WTC11 (cell line): ENCODE measurements at places on chromosomes 5 and 9. TPM values are rescaled to one million over a fixed set of nuclear protein-coding genes. Genes with fewer than 3 reads are reported as not detected.

Gene NTRK2
- 0.02 to 0.05 TPM (median 0.05 TPM) in 3 replicates for total RNA-seq

Gene RNF224
- total RNA-seq, result 0.32 to 0.59 TPM (median 0.41 TPM) in 3 replicates

DNA sequence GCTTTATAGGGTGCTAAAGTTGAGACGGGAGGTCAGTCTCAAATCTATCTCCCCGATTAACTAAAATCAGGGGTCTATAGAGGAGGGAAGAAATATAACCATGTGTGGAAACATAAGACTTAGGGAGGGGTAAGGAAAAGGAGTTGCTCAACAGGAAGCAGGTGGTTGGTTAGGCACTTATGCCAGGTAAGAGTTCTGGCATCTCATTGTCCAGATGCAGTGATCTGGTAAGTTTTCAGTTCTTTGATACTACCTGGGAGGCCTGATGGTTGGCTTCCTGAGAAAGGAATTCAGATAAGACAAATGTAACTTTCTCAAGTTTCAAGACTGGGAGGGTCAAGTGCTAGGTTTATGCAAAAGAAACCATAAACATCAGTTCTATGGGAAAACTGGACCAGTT is 47.7 kb downstream of the CERT1 start:
- no peaks in the 10 kb centered on the region for H3K27me3 ChIP-seq
- H3K27ac ChIP-seq, result peak overlapping the region; percentile 73
- peaks cover 12% of the 10 kb centered on the region for H3K36me3 ChIP-seq

DNA sequence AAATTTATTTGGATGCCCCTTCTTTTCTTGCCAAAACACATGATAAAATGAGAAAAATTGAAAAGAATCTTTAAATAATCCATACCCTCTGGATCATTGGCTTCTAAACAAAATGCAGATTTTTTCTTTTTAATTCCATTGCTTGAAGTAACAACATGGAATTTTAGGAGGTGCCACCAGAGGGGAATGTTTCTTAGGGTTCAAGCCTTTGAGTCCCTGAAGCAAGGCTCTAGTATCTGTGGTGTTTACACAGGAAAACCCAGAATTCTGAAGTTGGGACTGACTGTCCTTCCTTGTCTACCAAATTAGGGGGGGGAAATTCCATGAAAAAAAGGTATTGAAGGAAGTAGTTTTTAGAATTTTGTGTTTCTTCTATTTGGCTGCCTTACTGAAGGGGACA is 69.4 kb downstream of the LMNB1 start:
- no peak for DNase-seq
- peaks cover 73% of the 10 kb centered on the region for H3K4me1 ChIP-seq

GRCh38 chr5:168120401-168121137 is 170.9 kb upstream of the WWC1 start:
- H3K4me3 ChIP-seq, result no peak overlapping the region
- peaks cover 25% of the 10 kb centered on the region for H3K4me1 ChIP-seq
- no peaks in the 10 kb centered on the region for H3K36me3 ChIP-seq
- no peak for DNase-seq

DNA sequence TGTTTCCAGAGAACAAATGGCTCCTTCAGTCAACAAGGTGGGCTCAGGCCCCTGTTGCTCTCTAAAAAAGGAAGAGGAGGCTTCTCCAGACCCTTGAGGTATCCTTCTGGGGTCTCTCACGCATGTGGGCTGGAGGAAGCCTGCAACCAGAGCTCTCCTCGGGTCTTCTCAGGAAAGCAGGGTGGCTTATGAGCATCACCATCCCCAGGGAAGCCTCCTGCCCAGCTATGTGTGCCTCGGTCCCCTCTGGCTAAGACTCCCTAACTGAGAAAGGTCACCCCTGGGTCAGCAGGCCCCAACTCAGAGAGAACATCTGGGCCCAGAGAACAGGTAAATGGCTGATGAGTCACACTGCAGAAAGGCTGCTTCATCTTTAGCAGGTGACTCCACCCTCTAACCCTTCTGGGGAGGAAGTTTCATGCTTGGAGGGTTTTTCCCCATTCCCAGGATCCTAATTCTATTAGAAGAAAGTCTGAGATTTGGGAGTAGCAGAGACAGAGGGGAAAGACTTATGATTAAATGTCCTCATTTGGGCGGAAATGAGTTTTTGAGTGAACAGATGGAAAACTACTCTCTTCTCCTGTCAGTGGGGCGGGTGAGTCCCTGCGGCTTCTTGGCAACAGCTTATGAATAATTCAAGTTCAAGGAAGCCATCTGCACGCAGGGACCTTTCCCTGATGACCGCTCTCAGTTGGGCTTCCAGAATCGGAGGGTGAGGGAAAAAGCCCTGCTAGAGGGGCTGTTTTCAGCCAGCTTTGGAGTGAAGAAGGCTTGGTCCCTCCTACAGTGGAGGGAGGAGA is 41.9 kb downstream of the TGFBI start:
- H3K4me1 ChIP-seq, result peaks cover 13% of the 10 kb centered on the region
- no peak overlapping the region for H3K27ac ChIP-seq
- no peak for DNase-seq
- peaks cover 2% of the 10 kb centered on the region; the same call in 1 of the 2 replicates for H3K27me3 ChIP-seq
- H3K4me3 ChIP-seq, result no peak overlapping the region

DNA sequence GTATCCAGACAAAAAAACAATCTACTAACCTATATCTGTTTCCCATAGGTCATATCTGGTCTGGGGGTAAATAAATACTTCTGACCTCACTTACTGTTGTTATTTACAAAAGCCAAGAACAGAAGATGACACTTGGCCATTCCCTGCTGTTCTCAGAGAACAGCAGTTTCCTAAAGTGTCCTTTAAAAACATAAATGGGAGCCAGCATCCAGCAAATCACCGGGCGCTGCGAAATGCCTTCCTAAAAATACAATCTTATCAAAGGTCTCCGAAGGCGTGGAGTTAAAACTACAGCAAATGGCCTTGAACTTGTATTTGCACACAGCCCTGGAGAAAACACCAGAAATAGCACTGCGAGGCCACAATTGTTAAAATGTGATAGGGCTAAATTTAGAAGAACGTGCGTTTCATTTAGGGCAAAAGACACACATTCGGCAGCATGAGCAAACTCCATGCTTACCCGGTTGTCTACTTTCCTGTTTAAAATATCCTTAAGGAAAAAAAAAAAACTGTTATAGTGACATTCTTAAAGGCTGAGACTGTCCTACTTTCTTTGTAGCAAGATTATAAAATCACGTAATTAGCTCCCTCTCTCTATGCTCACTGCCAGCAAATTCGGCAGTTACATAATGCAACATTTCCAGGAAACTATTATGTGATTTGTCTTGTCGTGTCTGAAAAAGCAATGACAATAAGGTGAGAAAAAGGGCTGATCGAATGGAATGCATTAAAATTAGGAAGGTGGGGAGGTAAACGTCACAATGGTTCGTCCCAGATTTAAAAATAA is 1.5 kb downstream of the NFIL3 start:
- 0 out of 2 replicates have a peak overlapping the region, but pooled peaks have one; percentile 21 for H3K27ac ChIP-seq
- DNase-seq, result no peak
- H3K27me3 ChIP-seq, result peaks cover 52% of the 10 kb centered on the region
- peaks cover 42% of the 10 kb centered on the region for H3K4me1 ChIP-seq
- H3K36me3 ChIP-seq, result no peaks in the 10 kb centered on the region
